Renal pelvis (tissue), 12 donors: ENCODE measurements at places on chromosomes 11 and 22. TPM values are rescaled to one million over a fixed set of nuclear protein-coding genes. Genes with fewer than 3 reads are reported as not detected.

The GNAZ gene
- polyA plus RNA-seq: 7.8 TPM

The APOA4 gene
- polyA plus RNA-seq: not detected

The OR10A2 gene
- polyA plus RNA-seq: 0.09 TPM

The CLNS1A gene
- 180 TPM for polyA plus RNA-seq

The OR5B12 gene
- polyA plus RNA-seq: not detected

GRCh38 chr11:132648851-132649250 lies 883.5 kb downstream of the OPCML start:
- DNase-seq: no peak

DNA sequence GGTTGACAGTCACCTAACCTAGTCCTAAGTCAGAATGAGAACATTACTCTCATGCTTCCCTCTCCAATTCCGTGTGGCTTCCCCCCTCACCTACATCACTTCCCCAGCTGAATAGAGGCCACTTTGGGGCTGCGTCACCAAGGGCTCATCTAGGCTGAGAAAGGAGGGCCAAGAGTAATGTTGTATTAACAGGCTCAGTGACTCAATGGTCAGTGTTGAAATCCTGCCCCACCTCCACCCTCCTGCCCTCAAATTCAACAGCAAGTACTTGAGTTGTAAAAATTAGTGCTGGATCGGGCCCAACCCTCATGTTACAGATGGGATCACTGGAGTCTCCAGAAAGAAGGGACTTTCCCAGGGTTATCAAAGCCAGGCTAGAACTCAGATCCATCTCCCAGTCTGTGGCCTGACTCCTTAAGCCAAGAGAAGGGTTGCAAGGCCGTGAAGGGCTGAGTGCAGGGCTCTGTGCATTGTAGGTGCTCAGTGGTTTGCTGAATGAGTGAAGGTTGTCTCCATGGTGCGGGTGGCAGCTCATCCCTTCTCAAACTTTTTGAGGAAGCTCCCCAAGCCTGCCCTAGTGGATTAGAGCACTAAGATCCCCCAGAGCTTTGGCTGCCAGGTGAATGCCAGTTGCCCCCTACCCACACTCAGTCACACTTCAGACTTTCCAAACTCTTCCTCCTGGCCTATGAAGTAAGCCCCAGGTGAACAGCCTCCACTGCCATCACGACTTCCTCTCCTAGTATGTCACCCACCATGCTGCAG lies 3.2 kb downstream of the DGAT2 start:
- DNase-seq: no peak

- peak; percentile 80 for DNase-seq
Observed at GRCh38 chr11:39990421-39990831, 1469.0 kb downstream of the LRRC4C start.

GRCh38 chr11:11580012-11580411 lies 41.8 kb downstream of the GALNT18 start:
- DNase-seq: no peak

- no peak for DNase-seq
Observed at GRCh38 chr22:48088251-48088650, 1325.8 kb downstream of the TBC1D22A start.

GRCh38 chr11:75269367-75269660 lies 28.7 kb downstream of the TPBGL start:
- DNase-seq: no peak

DNA sequence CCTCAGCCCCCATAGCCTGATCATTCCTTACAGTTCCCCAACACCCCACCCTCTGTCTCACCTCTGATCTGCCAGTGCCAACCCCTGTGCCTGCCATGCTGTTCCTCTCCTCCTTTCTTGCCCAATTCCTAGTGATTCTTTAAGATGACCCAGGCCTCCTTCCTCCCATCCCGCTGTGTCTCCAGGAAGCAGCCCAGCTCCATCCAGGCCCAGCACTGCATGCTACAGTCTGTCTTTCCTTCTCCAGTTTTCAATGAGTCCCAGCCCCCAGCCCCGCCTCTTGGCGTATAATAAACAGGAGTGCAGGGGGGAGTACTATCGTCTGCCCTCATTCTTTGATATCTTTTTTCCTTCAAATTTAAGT lies 12.3 kb downstream of the LTBP3 start:
- DNase-seq: no peak

DNA sequence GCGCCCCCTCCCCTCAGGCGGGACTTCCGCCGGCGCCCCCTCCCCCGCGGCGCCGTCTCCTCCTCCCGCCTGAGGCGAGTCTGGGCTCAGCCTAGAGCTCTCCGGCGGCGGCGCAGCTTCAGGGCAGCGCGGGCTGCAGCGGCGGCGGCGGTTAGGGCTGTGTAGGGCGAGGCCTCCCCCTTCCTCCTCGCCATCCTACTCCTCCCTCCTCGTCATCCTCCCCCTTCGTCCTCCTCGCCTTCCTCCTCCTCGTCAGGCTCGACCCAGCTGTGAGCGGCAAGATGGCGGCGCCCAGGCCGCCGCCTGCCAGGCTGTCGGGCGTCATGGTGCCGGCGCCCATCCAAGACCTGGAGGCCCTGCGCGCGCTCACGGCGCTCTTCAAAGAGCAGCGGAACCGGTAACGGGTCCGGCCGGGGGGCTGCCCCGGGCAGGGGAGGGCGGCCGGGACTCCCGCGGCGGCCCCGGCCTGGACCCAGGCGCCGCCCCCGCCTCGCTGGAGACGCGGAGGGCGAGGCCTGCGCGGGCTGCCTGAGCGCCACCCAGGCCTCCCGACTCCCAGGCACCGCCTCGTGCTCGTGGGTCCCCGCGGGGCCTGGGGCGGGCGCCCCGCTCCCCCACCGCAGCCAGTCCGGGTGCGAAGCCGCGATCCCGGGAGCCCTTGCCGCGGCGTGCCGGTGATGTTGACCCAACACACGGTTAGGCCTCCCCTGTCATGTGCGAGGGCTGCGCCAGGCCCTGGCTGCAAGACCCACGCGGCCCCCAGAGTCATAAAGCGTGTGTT lies at the start of gene ATXN10:
TSS of gene ATXN10 (plus strand) at position 52 of the 781 bp plus-strand sequence. CDS start at position 282, 230 bp downstream.
- peak; percentile 84 for DNase-seq

GRCh38 chr11:113474362-113475159 lies 637 bp downstream of the DRD2 start:
- peak; percentile 95 for DNase-seq

- no peak for DNase-seq
Observed at GRCh38 chr11:115706626-115707135, 202.5 kb upstream of the CADM1 start.

DNA sequence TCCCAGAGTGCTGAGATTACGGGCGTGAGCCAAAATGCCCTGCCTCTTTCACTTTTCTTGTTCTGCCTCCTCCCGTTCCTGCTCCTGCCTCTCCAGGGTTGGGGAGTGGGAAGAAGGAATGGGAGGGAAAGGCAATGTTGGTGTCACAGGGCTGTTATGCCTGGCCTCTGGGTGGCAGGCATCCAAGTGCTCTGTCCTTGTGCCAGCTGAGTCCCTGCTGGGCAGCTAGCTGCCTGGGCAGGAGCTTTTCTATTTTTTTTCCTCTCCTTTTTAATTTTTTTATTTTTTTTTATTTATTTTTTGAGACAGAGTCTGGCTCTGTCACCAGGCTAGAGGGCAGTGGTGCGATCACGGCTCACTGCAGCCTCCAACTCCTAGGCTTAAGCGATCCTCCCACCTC lies 4.1 kb upstream of the SAC3D1 start:
- no peak for DNase-seq

DNA sequence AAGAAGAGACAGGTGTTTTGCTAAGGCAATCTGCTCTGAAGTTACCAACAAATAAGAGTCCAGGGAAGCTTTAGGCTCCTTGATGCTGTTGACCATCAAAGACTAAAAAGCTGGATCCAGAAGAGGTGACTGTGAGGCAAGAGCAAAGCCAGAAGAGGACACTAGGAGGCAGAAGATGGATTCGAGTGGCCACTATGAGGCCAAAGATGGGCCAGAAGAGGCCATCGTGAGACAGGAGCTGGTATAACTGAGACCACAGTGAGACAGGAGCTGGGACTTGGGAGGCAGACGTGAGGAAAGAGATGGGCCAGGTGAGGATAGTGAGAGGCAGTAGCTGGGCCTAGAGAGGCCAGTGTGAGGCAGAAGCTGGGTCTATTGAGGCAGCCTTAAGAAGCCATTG lies 37.7 kb downstream of the OR4C45 start:
- no peak for DNase-seq

GRCh38 chr11:128848815-128849455 lies 18.2 kb downstream of the KCNJ1 start:
- DNase-seq: no peak

DNA sequence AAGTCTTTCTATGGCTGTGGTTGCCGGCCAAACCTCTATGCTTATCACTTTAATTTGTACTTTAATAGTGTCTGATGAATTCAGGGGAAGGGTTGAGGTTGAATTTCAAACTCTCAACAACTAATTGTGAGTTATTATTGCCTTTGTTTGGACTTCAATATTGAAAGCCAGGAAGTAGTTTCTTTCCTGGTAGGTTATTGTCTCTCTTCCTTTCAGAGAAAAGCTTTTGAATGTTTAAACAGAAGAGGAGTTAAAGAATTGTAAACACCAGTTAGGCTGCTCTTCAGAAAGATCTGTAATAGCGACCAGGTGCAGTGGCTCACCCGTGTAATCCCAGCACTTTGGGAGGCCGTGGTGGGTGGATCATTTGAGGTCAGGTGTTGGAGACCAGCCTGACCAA lies 22.2 kb downstream of the NNMT start:
- DNase-seq: no peak

DNA sequence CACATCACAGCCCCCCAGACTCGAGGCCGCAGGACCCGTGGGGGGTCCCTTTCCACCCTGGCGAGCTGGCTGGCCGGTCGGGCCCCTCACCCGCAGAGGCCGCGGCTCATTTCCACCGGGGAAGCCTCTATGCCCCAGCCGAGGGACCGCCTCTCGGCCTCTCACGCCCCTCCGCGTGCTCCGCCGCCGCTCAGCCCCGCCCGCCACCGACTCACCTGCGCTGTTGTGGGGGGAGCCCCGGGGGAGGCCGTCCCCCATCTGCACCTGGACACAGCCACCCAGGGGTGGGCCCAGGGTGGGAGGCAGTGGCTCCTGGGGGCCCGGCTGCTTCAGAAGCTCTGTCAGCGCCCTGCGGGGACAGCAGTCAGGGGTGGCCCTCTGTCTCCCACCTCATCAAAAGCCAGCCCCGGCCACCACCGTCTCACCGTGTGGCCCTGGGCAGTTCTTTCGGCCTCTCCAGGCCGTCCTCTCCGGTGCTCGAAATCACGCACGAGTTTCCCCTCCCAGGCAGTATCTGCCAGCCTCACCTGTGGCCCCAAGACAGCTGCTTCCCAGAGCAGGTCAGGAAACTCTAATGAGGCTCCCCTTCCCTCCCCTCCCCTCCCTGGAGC lies 3.8 kb downstream of the SHISA8 start:
- DNase-seq: no peak
